Left cardiac atrium (tissue), 4 donors: ENCODE measurements at places on chromosomes 4 and X. TPM values are rescaled to one million over a fixed set of nuclear protein-coding genes. Genes with fewer than 3 reads are reported as not detected.

DNA sequence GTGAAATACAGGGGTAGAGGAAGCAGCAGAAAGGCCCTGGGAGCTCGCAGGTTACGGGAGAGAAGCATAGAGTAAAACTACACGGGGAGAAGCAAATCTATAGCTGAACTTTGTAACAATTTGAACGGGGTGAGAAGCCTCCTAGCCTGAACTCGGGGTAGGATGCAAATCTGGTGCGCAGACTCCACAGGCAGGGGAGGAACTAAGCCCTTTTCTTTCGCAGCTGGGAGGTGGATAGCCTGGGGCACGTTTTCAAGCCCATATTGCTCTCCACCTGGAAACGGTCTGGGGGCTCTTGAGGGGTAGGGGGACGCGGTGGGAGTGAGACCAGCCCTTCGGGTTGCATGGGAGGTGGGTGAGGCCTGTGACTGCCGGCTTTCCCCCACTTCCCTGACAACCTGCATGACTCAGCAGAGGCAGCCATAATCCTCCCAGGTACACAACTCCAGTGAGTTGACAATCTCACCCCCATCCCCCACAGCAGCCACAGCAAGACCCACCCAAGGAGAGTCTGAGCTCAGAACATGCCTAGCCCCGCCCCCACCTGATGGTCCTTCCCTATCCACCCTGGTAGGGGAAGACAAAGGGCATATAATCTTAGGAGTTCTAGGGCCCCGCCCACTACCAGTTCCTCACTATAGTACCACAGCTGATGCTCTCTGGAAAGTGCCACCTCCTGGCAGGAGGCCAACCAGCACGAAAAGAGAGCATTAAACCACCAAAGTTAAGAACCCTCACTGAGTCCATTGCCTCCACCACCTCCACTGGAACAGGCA, 29.9 kb downstream of the SOWAHB start:
- DNase-seq: no peak

- DNase-seq: no peak
These were observed 456.8 kb downstream of the PRR32 start for GRCh38 chrX:127276326-127276725.

DNA sequence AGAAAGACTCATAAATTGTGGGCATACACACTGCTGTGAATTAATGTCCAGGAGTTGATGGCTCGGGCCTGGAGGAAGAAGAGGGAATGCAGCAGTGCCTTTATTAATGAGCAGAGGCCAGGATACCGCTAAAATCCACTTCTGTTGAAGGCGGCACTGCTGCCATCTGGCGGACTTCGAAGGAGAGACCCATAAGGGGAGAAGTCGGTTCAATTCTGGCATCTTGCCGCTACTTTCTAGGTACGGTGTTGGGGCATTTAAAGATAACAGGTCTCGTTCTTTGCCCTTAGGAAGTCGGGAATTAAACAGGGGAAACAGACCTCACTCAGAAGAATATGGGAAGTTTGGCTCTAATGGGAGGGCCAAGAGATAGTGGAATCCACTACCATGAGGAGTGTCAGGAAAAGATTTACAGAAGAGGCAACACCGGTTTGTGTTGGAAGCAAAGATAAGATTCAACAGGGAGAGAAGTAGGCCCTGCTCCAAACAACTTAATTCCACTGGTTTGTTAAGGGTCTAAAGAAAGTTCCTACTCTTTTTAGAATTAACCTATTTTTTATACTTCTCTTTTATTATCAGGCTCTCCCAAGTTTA, 133.6 kb upstream of the GIMD1 start:
- peak; percentile 48 for DNase-seq

The NXT2 gene
- total RNA-seq: 2.6 TPM

- no peak for DNase-seq
These were observed 108.2 kb upstream of the PACRGL start for GRCh38 chr4:20592013-20592412.

The LRCH2 gene
- total RNA-seq: 5.2 TPM

- DNase-seq: peak; percentile 9
These were observed 19.8 kb upstream of the ADD1 start for GRCh38 chr4:2823671-2824328.

- DNase-seq: no peak
These were observed 61.5 kb downstream of the EDNRA start for GRCh38 chr4:147542229-147542990.

The WDR44 gene
- 10.4 TPM for total RNA-seq

GRCh38 chr4:184346682-184347081, 127.7 kb downstream of the IRF2 start:
- DNase-seq: no peak

The MAGEA2B gene
- not detected for total RNA-seq
